ENCODE measurements at places on chromosomes 16 and 17.
A peak's percentile ranks its signal among the peaks of the same experiment; 100 is the strongest.

DNA sequence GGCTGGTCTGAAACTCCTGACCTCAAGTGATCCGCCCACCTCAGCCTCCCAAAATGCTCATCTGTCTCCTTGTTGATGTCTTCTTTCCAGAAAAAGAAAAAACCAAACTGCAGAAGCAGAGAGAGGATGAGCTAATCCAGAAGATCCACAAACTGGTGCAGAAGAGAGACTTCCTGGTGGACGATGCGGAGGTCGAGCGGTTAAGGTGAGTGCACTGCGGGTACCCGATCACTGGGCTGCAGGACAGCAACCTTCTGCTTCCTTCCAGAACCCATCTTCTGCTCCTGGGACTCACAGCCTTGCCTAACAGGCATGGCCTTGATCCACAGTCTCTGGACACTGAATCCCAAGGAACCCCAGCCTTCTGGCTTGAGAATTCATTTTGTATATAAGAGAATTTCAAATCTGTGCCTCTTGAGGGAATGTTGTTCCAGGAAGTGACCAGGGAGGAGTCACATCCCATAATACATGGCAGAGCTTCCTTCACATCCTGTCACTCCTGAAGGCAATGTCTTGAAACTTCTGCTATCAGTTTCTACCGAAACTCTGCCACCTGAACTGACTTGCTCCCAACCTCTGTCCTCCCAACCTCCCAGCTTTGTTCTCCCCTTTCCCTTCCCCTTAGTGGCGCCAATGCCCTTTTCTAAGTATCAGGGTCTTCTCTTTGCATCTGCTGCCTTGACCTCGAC lies 61.7 kb downstream of the MARF1 start:
- DNase-seq, result no peak

- peak; percentile 99 for DNase-seq
These were observed 36.0 kb downstream of the CHD9 start for GRCh38 chr16:53090591-53091411.

GRCh38 chr17:50601823-50602375 lies 32.8 kb upstream of the ABCC3 start:
- DNase-seq, result no peak

- peak; percentile 27 for DNase-seq
These were observed 93.7 kb downstream of the TANGO6 start for GRCh38 chr16:68936736-68937631.

DNA sequence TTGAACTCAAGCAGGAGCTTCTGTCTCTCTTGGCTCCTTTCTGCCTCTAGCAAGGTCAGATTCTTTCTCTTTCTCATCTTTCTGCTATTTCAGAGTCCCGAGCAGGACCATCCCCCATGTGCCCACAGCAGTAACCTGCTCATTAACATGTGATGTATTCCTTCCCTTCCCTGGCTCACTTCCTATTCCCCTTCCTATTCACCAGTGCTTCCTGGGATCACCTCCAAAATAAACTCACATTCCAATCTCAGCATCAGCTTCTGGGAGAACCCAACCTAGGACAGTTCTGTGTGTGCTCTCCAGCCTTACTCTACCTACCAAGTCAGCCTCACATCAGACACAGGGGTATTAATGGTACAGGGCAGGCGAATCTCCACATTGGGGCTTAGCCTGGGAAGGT lies 546.4 kb upstream of the SALL1 start:
- DNase-seq, result no peak

- DNase-seq, result no peak
These were observed 10.0 kb downstream of the HS3ST6 start for GRCh38 chr16:1908184-1908583.

GRCh38 chr16:12062343-12063003 lies 85.9 kb downstream of the SNX29 start:
- peak; percentile 52 for DNase-seq

- DNase-seq, result peak; percentile 52
These were observed 135.0 kb downstream of the COPRS start for GRCh38 chr17:31724026-31724425.

- DNase-seq, result no peak
These were observed 46.8 kb downstream of the PLXDC1 start for GRCh38 chr17:39104657-39105056.

DNA sequence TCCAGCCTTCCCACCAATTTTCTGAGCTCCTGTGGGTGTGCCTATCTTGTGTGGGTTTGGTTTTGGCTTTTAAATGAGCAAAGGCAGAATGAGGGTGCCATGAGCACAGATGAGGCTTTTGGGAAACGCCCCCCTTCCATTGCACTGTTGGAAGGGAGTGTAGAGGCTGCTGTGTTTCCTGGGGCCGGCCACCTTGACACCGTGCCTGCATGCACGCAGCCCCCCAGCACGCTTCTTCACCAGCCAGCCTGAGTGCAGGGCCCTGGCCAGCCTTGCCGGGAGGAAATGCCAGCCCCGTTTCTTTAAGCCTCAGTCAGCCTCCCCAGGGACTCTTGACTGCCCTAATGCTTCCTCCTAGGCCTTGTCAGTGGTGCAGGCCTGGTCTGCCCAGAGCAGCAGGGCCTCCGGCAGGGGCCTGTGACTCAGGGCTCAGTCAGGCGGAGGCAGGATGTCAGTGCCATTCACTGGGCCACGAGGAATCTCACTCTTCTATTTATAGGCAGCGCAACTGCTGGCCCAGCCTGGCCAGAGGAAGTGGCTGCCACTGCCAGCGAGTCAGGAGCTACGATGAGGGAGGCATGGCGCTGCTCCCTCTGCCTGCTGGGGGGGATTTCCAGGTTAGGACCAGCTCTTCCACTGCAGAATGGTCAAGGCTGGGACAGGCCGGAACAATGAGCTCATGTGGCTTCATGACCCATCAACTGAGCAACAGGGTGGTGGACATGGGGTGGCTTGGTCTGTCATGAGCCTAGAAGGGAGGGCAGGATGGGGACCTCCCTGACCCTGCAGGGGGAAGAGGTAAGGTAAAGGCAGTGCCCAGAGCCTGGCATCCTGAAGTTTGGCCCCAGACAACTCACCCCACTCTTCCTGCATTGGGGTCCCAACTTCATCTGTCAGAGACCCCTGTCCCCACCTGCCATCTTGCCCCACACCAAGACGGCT lies 205.2 kb downstream of the RAB11FIP4 start:
- DNase-seq, result peak; percentile 85

DNA sequence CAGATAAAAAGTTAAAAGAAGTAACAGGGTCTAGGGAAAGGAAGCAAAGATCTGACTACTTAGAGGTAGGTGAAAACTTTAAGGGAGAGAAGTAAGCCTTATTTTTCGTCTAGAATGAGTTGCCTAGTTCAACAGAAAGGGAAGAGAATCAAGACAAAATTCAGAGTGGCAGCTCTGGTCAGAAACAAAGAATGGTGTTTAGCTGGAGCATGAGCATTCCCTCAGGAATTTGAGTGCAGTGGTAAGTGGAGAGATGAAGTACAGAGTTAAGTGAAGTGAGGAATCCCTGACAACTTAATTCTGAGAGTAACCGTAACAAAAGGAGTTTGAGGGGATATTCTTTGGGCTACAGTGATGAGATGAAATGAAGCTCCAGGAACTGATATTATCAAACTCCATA lies 11.5 kb downstream of the SMG6 start:
- no peak for DNase-seq

DNA sequence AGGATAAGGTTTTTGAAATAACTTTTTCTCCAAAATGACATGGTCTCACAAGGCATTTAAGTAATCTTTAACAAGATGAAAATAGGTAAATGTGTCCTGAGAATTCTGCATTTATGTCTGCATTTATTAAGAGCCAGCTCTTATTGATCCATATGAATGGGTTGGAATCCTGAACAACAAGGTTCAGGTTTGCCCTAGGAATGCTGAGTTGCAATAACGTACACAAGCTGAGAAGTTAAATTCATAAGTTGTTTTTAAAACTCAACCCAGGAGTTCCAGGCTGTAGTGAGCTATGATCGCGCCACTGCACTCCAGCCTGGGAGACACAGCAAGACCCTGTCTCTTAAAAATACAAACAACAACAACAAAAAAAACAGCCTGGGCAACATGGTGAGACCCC lies 28.1 kb downstream of the GLG1 start:
- no peak for DNase-seq

DNA sequence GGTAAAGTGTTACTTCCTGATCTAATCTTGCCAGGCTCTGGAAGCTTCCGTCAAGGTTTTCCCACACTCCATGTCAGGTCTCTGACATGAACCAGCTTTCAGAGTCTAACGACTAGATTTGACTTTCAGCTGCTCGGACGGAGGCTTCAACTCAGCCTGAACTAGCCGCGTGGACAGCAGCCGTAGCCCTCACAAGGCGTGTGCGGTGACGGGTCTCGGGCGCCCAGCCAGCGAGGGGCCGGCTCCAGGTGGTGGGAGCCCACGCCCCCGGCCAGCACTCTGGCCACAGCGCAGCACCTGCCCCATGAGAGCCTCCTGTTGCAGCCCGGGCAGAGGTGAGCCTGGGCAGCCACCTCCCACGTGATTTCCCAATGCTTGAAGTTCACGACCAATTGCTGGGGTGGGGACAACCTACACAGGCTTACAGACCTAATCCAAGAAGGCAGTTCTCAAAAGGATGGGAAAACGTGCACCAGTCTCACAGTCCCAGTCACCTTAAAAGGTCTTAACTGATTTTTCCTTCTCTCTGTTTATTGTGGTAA lies 45.5 kb downstream of the TBC1D16 start:
- DNase-seq, result no peak

GRCh38 chr16:50699326-50700159 lies 6.1 kb downstream of the NOD2 start:
- no peak for DNase-seq

DNA sequence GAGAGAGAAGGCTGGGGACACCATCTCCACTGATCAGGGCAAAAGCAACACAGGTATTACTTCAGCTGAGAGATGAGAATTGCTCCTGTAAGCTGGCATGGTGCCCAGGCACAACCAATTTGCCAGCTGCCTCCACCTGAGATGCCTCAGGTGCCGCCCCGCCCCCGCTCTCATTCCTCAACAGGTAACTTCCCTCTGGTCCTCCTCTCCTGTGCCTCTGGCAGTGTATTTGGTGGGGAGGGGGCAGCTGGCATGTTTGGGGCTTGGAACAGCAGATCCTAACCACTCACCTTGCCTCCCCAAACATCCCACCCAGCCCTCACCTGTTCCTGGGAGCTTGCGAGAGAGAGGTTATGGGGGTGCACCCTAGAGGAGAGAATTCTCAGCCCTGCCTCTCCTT lies 2.9 kb upstream of the SRCIN1 start:
- no peak for DNase-seq

GRCh38 chr16:57637965-57638364 lies 9.5 kb downstream of the ADGRG1 start:
- DNase-seq, result no peak

DNA sequence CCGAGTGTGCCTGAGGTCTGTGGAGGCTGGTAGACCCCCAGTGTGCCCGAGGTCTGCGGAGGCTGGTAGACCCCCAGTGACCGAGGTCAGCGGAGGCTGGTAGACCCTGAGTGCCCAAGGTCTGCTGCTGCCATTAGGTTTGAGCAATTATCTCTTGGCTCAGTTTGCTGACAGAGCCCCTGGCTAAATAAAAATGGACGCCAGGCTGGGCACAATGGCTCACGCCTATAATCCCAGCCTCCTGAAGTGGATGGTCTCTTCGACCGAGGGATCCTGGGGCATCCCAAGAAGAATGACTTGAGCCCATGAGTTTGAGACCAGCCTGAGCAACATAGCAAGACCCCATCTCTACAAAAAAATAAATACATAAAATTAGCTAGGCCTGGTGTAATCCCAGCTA lies 98.7 kb upstream of the ZNF469 start:
- no peak for DNase-seq

GRCh38 chr16:68298907-68299561 lies 11.7 kb downstream of the SLC7A6OS start:
- DNase-seq, result no peak

GRCh38 chr16:80931801-80932707 lies 74.6 kb downstream of the CMC2 start:
- no peak for DNase-seq

DNA sequence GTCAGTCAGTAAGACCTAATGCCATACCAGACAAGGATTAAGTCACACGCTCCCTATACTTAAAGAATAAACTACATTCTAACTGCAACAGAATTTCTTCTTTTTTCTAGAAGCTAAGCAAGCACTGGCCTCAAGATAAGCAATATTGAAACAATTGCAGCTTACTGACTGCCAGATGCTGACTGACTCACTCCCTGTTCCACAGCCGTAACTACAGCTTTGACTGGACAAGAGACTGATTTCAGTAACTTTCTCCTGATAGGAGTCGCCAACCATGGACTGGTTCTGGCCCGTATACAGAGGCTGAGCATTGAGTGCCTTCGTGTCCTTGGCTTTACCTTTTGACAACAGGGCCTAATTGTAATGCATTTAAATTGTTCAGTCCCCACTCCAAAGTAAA lies 67.9 kb downstream of the TRIM37 start:
- no peak for DNase-seq

GRCh38 chr16:58426966-58427365 lies 34.7 kb downstream of the GINS3 start:
- DNase-seq, result no peak

- DNase-seq, result no peak
These were observed 515.0 kb upstream of the SALL1 start for GRCh38 chr16:51666074-51666473.

DNA sequence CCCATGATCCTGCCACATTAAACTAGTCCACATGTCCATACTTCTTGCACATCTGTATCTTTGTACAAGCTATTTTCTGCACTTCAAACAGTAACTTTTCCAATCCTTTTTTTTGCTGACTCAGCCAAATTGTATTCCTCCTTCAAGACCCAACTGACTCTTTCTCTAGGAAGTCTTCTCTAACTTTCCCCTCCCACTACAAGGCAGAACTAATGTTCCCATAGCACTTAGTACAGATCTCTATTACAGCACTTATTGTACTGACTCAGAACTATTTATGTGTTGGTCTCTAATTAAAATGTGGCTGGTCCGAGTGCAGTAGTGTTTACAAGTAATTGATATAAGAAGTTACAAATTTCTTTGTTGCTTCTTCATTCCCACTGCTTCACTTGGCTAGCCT lies 8.2 kb downstream of the FAM222B start:
- DNase-seq, result no peak

GRCh38 chr17:72997559-72997958 lies 94.9 kb downstream of the SLC39A11 start:
- no peak for DNase-seq

GRCh38 chr16:2532494-2533141 lies 1.4 kb upstream of the CEMP1 start:
- DNase-seq, result no peak

GRCh38 chr17:17062356-17062755 lies 20.1 kb downstream of the MPRIP start:
- no peak for DNase-seq

DNA sequence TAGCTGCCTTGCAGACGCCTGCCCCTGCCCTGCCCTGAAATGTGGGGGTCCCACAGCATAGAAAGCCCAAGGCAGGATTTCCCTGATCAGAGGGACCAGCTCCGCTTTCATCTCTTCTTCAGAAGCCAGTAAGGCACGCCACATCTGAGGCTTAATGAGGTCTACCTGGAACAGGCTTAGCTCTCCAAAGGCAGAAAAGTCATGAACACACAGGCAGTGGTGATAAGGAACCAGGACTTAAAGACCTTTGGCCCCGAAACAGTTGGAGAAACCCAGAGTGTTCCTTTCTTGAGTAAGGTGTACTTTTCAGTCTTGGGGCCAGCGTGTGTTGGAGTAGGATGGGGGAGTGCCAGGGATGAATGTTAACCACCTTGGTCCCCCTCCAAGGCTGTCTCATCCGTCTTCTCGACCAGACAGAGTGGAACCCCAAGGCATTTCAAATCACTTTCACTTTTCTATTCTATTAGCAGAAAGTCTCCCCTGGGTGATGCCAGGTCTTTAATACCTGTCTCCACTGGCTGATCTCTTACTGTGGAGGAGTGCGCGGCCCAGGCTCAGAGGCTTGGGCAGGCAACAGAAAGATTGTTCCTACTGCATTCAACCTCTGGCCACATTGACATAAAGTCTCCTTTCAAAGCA lies 43.9 kb downstream of the TMEM186 start:
- DNase-seq, result no peak

Data from HFF-Myc (cell line).